ENCODE measurements at places on chromosomes 16 and 17.

GRCh38 chr17:57465610-57466009 lies 209.3 kb downstream of the MSI2 start:
- DNase-seq: no peak

- no peak for DNase-seq
Measured at GRCh38 chr16:85436207-85436606, 176.9 kb upstream of the GSE1 start.

DNA sequence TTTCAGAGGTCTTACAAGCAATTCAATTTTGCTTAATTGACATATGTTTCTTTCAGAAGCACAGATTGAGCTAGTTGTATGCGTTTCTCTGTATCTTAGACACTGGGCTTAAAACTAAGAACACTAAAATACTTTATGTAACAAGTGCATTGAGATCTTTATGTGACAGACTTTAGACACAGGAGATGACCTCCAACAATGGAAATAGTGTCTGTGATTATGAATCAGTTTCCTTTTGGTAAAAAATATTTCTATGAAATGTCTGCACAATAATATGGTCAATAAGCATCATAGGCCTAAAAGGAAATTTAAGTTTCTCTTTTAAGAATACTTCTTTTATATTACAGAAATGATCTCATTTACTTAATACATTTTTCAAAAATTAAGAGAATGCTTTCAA lies 153.2 kb downstream of the SKAP1 start:
- DNase-seq: no peak

DNA sequence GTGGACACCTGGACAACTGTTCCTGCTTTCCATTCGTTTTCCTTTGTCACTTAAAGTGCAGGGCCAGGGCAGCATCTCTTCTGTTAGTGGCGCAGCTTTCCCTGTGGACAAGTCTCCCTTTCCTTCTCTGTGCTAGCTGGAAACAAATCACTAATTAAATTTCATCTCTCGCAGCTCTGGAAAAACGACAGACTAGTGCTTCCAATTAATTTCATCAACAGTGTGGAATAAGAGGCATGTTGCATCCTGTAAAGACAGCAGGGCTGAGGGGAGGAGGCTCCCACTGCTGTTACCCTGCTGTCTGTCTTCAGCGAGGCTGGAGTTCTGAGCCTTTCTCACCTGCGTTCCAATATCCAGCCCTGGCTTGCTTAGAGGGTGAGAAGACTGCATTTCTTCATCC lies 352.1 kb upstream of the HSBP1 start:
- no peak for DNase-seq

DNA sequence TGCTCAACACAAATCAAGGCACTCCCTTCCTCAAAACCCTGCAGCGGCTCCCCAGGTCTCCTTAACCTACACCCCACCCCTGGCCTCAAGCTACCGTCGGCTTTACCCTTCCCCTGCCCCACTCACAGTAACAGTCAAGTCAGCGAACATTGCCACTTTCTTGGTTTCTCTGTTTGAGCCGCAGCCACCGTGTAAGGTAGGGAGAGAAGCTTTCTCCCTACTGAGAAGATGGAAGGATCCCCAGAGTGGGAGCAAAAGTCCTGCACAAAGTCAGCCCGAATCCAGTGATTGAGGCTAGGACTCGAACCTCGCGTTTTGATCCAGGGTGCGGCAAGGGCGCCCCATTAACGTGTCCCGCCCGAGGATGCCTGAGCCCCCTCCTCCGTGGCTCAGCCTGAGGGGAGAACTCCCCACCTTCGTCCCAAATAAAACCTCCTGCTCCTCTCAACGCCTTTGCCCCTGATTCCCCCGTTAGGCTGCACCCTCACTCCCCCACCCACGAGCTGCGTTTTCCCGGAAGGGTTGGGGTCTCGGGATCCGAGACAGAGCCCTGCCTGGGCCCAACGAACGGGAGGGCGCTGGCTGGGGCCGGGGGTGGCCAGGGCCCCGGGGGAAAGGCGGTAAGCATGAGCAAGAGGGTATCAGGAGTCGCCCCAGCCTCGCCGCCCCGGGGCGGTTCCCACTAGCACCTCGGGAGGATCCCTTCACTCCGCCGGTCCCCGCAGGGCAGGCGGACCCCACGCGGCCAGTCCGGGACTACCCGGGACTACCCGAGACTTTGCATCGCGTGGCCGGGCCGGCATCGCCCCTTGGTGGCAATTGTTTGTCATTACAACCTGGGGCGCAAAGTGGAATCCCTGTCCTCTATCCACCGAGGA lies 9.9 kb upstream of the NAGS start:
- peak; percentile 65 for DNase-seq

- DNase-seq: no peak
Measured at GRCh38 chr16:68660359-68660795, 15.3 kb downstream of the CDH3 start.

- DNase-seq: no peak
Measured at GRCh38 chr17:72167593-72167992, 46.8 kb downstream of the SOX9 start.

GRCh38 chr17:48030531-48030930 lies 7.1 kb downstream of the COPZ2 start:
- DNase-seq: no peak

- DNase-seq: no peak
Measured at GRCh38 chr16:52755396-52755795, 208.5 kb upstream of the TOX3 start.

- DNase-seq: no peak
Measured at GRCh38 chr16:70573451-70574121, 50.0 kb downstream of the SF3B3 start.

GRCh38 chr17:10295728-10296343 lies 77.0 kb downstream of the MYH13 start:
- peak; percentile 23 for DNase-seq

DNA sequence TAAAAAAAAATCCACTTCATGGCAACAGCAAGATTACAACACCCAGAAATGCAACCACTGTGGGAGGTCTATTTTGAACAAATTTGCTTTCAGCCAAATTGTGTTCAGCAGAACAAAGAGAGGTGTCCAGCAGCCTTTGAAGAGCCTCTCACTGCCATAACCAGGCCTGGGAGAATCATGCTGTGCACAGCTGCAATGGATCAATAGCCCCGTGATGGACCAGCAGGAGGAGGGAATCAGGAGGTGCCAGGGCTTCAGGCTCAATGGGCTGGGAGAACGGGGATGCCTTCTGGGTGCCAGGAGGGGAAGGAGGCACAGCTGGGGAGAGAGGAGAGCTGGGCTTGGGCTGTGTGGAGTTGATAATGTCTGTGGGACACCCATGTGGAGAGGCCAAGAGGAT lies 366.2 kb upstream of the EEF2KMT start:
- DNase-seq: no peak

- DNase-seq: no peak
Measured at GRCh38 chr16:74769586-74770190, 4.9 kb downstream of the FA2H start.

GRCh38 chr16:693766-694165 lies 3.6 kb upstream of the WDR24 start:
- DNase-seq: no peak

DNA sequence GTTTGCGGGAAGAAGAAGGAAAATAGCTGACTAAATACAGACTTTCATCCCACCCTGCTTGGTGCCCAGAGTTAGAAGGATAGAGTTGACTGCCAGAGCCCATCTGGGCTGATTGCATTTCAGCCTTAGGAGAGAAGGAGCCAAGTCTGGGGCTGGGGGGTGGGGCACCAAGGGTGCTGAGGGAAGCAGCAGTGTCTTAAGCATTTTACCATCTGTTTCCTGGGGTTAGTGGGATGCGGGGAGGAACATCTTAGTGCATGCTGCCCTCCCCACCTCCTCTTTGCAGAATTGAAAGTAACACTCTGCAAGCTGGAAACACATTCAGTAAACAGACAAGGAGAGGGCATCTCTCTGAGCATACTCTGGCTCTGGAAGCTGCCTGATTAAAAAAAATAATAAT lies 1.5 kb upstream of the ARL5C start:
- DNase-seq: no peak

DNA sequence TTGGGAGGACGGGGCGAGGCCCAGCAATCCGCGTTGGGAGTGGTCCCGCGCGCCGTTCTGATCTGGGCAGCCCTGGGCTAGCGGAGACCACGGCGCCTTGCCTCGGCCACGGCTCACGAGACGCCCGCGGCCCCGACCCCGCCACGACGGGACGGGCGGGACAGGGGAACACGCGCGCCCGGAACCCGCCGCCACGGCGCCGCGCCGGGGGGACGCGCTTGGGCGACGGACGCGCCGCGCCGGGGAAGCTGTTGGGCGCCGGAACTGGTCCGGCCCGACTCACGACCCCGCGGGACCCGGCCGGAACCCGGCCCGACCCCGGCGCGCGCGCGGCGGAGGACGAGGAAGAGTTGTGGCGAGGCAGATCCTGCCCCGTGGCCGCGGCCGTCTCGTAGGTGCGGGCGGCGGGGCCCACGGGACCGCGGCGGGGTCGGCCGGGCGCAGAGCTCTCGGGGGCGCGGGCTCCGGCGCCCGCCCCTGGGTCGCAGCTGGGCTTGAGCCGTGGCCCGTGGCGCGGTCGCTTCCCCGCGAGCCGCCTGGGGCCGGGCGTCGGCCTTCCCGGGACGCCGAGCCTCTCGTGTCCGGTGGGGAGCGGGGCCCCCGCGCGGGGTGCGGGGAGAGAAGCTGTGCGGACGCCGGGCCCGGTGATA lies at the start of gene ACSF3:
Gene ACSF3 (plus strand): TSS at position 251 of the 650 bp plus-strand sequence. CDS start 6,830 bp downstream, outside the sequence.
- DNase-seq: peak; percentile 76

DNA sequence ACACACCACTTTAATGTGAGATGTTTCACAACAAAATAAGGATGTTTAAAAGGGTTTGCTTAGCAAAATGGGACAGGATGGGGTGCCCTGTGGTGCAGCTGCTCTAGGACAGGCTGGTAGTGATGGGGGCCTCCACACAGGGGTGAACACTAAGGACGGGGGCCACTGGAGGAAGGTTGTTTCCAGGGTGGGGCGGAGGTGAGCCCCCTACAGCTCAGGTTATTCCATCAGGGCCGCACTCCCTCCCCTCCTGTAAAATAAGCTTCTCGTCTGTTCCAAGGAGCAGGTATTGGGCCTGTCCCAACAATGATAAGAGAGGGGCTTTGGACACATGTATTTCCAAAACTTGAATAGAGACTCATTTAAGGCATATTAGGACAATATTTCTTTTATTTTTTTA lies 1.9 kb upstream of the HEXD start:
- DNase-seq: no peak

GRCh38 chr17:48541577-48542113 lies 3.3 kb downstream of the HOXB2 start:
- DNase-seq: peak; percentile 35

DNA sequence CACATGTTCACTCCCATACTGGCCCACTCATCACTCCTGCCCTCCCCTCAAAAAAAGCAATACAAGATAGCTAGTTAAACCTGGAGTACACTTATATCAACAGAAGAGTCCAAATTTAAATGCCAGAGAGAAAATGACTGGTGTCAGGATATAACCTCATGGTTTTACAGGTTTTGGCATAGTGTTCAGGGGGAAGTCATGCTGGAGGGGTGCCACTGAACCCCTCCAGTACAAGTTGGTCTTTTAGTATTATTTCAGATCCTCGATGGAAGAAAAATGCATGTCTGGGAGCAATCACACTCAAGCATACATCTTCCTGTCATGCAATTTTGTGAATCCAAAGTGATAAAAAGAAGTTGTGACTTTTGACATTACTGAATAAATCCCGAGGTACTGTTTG lies 10.5 kb downstream of the NACA2 start:
- no peak for DNase-seq

DNA sequence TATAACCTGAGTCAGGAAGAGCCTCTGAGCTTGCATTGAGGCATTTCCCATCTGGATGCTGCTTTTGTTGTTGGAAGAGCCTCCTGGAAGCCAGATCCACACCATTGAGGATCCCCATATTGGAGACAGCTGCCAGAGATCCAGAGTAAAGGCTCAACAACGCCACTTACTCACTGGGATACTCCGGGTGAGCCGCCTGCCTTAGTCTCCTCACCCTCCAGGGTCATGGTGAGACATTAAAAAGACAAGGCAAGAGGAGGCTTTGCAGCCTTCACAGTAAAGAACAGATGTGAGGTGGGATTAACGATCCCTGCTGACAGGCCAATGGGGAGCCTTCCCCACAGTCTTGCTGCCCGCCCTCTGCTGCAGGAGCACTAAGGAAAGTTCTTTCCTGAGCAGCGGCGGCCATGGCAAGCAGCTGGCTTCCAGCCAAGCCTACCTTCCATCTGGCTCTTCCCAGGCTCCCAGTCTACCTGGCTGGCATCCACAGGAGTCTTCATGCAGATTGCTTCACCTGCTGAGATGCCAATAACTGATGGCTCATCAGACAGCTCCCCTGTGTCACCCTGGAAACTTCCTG lies 198.5 kb downstream of the CYLD start:
- DNase-seq: no peak

DNA sequence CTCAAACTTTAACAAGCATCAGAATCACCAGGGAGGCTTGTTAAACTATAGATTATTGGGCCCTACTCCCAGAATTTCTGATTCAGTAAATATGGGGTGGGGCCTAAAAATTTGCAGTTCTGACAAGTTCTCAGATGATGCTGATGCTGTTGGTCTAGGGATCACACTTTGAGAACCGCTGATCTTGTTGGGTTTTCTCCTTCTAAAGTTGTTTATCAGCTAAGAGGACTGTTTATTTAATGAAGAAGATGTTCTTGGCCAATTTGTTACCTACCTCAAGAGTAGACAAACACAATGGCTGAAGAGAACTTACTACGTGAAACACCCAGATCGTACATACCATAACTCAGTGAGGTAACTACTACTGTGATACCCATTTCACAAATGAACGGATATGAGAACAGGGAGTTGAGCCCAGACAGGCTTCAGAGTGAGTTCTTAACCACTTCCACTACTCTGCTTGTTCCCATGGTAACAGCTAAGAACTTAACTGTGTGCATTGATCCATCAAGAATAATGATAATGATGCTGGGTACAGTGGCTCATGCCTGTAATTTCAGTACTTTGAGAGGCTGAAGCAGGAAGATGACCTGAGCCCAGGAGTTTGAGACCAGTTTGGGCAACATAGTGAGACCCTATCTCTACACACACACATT lies 85.3 kb upstream of the NSRP1 start:
- no peak for DNase-seq

GRCh38 chr16:47258874-47259461 lies 115.2 kb upstream of the NETO2 start:
- no peak for DNase-seq

- DNase-seq: no peak
Measured at GRCh38 chr17:39001703-39002637, 34.8 kb upstream of the FBXO47 start.

DNA sequence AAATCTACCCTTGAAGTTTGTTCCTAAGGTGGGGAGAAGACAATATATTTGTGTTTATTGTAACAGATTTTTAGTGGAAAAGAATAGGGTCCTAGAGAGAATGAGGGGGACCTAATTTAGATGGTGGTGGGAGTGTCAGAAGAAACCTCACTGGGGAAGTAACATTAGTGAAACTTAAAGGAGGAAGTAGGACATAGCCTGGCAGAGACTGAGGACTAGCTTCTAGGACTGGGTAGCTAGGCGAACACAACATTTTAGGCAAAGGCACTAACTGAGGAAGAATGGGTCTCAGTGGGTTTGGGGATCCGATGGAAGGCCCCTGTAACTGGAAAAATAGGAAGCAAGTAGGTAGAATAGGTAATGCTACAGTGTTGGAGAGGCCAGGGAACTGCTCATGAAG lies 4.2 kb upstream of the ARL2BP start:
- no peak for DNase-seq

All from activated T-cell treated with anti-CD3 and anti-CD28 coated beads for 48 hours (primary cell).